Stimulated activated CD4-positive, alpha-beta T cell treated with anti-CD3 and anti-CD28 coated beads, Interleukin-4, amount 100 ng/mL, for 1 hour (primary cell): ENCODE measurements at places on chromosomes 7 and 10.

- DNase-seq, result no peak
These were observed 69.7 kb upstream of the GRM3 start for GRCh38 chr7:86574006-86574405.

GRCh38 chr7:105016709-105017656, 3.0 kb downstream of the KMT2E start:
- no peak for DNase-seq

- DNase-seq, result no peak
These were observed 38.3 kb upstream of the PDCD4 start for GRCh38 chr10:110833234-110833940.

GRCh38 chr7:115133248-115133647, 211.4 kb downstream of the MDFIC start:
- no peak for DNase-seq

- DNase-seq, result no peak
These were observed 64.6 kb downstream of the HERC4 start for GRCh38 chr10:68010426-68010940.

DNA sequence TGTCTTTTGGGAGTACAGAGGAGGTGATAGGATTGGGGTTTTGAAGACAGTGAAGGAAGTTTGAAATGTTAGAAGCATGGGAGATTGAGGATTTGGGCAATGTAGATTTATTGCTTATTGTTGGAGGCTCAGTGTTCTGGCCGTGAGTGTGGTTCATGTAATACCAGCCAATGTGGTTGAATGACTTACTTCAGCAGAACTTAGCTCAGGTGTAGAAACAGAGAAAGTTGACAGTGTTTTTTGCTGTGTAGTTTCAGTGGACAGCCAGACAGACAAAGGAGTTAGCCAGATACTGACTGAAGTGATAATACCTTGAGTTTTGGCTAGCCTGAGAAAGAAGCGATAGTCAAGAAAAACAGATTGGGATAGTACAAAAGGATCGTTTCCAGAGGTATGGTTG, 88.5 kb downstream of the AHCYL2 start:
- no peak for DNase-seq

DNA sequence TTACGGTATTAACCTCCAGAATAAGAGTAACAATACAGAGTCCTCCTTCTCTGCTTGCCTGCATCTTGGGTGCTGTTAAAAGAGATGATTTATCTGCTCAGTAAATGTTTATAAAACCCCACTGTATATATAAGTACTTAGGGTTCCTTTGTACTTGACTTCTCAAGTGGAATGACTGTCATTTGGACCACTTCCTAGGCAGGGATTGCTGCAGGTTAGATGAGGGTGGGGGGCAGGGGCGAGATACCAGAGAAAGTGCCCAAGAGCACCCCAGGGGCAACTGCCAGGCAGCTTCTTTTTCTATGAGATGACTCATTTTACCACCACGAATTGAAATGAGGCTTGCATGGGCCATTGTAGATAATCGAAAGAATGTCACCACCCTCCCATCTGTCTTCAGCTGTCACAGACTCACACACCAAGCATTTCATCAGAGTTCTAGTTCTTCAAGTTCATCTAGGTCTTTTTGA, 421.9 kb upstream of the GALNT17 start:
- DNase-seq, result no peak

DNA sequence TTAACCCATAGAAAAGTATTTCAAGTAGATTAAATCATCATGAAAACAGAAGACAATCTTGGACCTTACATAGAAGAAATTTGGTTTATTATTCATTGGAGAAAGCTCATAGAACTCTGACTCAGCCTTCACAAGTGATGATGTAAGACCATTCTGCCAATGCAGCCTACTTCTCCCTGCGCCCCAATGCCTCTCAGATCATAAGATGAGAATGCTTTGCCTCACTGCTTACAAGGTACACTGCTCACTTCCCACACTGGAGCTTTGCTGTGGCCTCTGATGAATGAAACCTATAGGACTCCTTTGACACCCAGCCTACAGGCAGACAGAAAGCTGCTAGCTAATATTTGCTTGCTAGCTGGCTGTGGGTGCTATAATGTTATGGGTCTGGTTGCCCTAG, 569.4 kb upstream of the STEAP1 start:
- no peak for DNase-seq

- no peak for DNase-seq
These were observed 1.7 kb upstream of the NCAPG2 start for GRCh38 chr7:158706273-158706704.

GRCh38 chr10:123132576-123133477, 2.9 kb upstream of the HMX3 start:
- DNase-seq, result peak; percentile 87

DNA sequence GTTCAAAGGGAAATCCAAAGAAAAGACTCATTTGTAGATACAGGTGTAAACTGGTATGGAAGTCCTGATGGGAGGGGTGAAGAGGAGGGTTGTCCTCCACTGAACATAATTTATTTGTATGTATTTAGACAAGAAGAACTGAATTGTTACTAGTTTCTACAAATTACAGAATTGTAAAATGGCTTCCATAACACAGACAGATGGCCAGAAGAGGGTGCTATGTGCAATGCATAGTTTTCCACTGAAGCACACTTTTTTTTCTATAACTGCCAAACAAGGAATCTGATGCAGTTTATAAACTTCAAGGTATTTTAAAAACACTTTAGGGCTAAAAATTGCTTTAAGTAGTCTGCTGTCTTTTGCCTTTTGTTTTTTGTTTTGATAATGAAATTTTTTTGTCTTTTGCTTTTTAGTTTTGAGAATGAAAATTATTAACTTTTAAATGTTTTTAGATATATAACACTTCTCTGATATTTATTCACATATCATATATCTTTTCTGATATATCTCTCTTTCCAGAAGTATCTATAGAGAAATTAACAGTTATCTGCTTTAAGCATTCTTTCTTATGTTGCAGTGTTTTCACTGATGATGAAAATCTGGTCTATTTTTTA, 58.5 kb downstream of the PHYHIPL start:
- no peak for DNase-seq

DNA sequence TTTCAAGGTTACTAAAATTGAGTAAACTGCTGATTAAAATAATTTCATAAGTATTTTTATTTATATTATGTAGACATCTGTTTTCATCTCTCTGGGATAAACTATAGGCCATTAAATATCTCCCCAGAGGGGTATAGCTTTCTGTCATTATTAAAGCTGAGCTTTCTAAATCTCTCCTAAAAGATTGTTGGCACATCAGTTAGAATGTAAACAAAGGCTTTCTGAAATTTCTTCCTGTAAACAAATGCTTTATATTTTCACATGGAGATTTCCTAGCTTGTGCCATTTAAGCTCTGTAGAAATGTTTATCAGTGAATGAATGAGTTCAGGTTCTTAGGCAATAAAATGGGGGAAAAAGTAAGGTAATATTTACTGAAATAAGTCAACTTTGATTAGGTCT, 35.7 kb downstream of the PPP1R9A start:
- DNase-seq, result no peak

- no peak for DNase-seq
These were observed 244.6 kb upstream of the MGMT start for GRCh38 chr10:129222436-129222835.

DNA sequence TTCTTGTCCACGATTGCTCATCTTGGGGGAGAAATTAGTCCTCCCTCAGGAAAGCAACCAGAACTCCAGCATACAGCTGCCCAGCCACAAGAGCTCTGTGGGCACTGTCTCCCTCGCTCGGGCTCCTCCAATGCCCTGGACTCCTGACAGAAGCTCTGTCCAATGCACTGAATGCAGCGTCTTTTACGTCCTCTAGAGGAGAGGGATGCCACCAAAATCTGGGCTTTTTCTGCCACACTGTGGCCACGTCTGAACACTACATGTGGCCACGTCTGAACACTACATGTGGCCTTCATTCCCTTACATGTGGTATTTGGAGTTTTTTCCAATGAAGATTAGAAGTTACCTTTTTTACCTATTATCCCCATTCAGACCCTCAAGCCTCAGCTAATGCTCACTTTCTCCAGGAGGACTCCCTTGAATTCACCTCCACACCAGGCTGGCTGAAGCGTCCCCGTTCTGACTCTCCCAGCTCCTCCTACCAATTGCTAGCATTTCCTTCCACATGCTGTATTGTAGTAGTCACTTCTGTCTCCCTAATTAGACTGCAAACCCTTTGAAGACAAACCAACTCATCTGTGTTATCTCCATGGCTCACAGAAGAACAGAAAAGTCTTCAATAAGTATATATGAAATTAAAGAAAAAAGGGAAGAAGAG, 134.3 kb upstream of the PDE1C start:
- DNase-seq, result no peak

GRCh38 chr7:41630741-41631140, 72.1 kb downstream of the INHBA start:
- DNase-seq, result no peak

DNA sequence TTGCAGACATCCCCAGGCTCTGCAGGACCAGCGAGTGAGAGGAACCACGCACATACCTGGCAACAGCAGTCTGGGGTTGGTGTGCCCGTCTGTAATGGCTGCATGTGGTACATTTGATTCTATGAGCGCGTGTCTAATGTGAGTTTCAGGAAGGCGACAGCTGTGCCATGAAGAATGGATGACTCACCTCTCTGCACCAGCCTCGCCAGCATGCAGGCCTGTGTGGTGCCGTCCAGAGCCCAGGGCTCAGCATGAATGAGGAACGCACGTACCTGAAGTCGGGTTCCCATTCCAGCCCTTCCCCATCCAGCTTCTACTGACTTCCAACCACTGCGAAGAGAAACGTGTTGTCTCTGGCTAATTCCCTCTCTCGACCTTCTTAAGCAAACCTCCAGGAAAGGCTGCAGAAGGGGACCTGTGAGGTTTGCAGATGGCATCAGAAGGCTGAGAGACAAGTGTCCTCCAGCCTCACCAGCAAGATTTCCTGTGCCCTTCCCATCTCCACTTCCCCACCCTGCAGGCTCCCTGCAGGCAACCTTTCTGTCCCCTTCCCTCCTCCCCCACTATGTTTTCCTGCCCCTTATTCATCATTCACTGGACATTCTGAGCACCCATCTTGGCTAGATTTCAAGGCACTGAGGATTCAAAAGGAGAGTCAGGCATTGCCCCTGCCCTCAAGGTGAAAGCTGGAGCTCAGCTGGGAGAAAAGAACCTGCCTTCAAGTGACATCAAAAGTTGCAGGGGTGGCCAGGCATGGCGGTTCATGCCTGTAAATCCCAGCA, 54.3 kb downstream of the ASB13 start:
- DNase-seq, result no peak

GRCh38 chr10:44857363-44858016, 53.6 kb upstream of the TMEM72 start:
- DNase-seq, result peak; percentile 59

DNA sequence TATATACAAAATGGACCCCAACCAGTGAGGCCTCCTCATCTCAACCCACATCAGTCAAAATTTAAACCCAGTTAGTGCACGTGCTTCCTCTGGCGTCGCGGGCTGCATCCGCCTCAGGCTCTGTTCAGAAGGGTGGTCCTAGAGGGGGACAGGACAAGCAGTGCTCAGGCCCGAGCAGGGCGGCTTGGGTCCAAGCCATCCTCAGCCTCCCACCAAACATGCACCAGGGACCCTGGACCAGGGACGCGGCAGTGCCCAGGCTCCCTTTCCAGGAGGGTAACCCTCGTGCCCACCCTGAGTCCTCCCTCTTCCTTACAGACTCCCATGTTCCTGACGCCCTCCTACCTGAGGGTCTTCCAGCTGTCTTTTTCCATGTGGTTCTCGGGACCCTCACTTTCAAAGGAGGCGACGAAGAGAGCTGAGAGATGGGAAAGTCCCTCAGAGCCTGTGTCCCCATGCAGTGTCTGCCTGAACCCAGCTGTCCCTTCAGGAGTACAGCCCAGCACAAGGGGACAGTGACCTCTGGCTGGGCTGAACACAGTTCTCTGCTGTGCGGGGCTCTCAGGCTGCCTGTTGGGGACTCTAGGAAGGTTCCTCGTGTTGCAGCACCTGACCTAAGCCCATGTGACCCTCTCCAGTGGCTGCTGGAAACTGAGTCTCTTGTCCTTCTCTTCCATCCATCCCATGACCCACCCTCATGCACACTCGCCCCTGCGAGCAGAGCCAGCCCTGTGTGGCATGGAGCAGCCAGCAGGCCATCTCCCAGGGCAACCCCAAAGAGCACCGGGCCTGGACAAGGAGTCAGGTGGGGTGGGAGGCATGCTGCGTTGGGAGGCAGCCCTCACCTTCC, 58.1 kb downstream of the CSGALNACT2 start:
- no peak for DNase-seq

- peak; percentile 80 for DNase-seq
These were observed 98.0 kb upstream of the ANLN start for GRCh38 chr7:36291387-36292316.

GRCh38 chr10:126504063-126504760, 115.9 kb upstream of the ADAM12 start:
- peak; percentile 4 for DNase-seq
